Effector memory CD4-positive, alpha-beta T cell (primary cell): ENCODE measurements at places on chromosomes 7 and 10.

- no peak for DNase-seq
Observed at GRCh38 chr10:36324831-36325230, 682.7 kb upstream of the FZD8 start.

GRCh38 chr7:106419455-106420182, 134.8 kb upstream of the NAMPT start:
- no peak for DNase-seq

- DNase-seq, result no peak
Observed at GRCh38 chr10:60427709-60428386, 38.2 kb upstream of the ANK3 start.

DNA sequence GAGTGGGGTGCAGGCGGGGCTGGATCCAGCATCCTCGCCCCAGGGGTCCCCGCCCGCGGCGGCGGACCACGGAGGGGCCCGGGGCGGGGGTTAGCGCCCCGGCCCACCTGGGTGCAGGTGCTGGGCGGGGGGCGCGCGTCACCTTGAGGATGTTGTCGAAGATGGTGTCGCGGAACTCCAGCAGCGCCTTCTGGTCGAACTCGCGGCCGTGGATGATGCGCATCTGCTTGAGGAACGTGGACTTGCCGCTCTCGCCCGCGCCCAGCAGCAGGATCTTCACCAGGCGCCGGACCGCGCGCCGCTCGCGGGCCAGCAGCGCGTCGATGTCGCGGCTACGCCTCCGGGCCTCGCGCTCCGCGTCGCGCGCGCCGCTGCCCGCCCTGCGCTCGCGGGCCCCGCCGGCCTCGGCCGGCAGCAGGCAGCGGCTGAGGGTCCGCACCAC, 376 bp downstream of the GNA12 start:
- DNase-seq, result no peak

DNA sequence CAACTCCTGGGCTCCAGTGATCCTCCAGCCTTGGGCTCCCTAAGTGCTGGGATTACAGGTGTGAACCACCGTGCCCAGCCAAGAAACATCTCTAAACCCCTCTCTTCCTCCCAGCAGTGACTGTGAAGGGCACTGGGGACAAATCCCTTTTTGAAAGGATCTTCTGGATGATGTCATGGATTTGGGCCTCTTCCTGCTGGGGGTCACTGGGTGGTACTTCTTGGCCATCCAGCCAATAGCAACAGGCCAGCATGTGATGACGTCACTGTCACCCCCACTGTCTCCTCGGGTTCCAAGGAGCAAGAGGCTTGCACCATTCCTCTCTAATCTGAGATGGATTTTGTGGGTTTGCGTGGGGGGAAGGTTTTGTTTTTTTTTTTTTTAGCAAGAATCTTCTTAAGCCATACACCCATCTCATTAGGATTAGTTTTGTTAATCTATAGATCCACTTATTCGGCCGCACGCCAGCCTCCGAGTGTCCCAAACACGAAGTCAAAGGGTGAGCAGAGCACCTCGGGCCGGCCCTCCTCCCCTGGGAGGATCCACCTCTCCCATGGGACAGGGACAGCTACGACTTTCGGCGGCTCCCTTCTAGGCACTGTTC, 29.4 kb upstream of the TNRC18 start:
- no peak for DNase-seq

DNA sequence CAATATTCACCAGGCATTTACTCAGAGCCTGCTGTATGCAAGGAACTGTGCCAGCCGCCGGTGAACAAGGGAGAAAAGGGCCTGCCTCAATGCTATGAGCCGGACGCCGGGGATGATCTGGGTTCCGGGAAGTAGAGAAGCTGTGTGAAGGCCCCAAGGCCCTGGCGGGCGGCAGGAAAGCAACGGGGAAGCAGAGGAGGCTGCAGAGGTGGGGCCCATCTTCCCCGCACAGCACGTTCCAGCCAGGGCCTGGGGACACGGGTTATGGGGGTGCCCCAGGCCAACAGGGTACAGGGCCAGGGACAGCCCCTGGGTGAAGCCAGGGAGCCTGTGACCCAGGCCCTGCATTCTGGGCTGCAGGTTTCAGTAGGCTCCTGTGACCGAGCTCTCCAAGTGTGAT, 179.3 kb downstream of the MAD1L1 start:
- no peak for DNase-seq

- no peak for DNase-seq
Observed at GRCh38 chr10:122463466-122464249, 2.3 kb downstream of the HTRA1 start.

DNA sequence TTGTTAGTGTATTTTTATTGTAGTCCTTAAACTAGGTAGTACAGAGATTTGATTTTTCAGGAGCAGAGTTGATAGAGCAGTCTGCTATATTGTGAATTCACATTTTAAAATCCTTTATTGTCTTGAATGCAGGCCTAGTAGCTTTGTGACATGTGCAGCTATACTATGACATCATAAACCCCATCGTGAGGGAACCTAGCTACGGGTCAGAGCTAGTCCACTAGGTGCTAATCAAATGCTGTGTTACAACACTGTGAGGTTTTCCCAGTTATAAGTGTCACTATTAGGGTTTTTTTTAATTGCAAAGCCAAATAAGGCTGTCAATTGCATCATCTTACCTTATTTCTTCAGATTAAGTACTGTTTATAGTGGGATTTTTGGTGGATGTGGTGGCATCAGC, 40.7 kb downstream of the CREM start:
- DNase-seq, result no peak
